Tibial artery (tissue), 4 donors: ENCODE measurements at places on chromosomes 4 and X.

DNA sequence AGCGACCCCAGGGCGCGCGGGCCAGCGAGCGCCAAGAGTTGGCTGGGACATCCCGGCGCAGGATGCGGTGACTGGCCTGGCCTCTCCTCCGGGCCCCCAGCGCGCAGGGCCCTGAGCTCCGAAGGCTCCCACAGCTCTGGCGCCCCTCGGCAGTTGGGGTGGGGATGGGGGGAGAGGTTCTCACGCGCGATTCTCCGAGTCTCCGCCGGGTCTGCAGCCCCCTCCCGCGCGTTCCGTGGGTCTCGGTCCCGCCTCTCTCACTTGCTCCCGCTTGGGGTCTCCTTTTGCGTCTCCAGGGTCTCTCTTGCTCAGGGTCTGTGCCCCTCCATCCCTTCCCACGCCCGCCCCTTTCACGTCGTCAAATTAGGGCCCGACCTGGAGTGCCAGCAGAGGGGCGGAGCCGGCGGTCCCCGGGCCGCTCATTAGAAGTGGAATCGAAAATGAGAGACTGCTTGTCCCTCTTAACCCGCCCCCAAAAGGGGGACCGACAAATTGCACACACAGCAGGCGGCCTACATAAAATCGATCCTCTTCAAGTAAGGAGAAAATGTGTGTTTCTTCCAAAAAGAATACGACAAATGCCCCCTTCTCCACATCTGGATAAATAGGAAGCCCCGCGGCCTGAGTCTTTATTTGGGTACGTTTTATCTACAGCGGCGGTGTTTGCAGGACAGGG, 877 bp upstream of the NKX1-1 start:
- DNase-seq = no peak

GRCh38 chr4:3412257-3413020, 29.3 kb upstream of the HGFAC start:
- no peak for DNase-seq

GRCh38 chrX:22660756-22661155, 339.0 kb upstream of the DDX53 start:
- no peak for DNase-seq

- DNase-seq = no peak
Measured at GRCh38 chrX:78322863-78323262, 4.5 kb downstream of the CYSLTR1 start.

GRCh38 chr4:160386846-160387245, 1284.0 kb downstream of the RAPGEF2 start:
- no peak for DNase-seq

DNA sequence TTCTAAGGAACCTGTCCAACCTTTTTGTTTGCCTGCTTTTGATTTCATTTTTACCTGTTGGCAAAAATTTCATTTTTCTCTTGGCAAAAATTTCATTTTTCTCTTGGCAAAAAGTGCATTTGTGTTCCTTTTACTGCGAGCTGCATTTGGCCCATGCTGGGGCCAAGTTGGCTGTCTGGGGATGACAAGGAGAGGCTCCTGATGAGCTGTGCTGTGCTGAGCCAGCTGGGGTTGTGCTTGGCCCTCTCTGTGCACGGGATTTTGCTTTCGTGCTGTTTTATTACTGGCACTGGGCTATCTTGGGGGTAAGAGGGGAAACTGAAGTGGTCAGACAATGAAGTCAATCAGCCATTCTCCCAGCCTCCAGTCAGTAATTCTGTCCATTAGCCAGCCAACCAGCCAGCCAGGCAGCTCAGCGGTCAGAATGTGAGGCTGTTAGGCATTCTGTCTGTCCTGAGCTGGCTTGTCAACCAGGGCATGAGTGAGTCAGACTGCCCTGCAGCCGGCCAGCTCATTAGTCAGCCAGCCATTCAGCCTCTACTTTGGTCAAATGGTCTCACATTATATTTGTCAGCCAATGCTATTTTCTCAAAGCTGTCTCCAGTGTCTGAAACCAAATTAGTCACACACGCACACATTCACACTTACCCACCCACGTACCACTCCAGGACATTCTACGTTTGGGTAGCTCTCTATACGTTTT, 56.9 kb upstream of the PRPS1 start:
- DNase-seq = no peak

DNA sequence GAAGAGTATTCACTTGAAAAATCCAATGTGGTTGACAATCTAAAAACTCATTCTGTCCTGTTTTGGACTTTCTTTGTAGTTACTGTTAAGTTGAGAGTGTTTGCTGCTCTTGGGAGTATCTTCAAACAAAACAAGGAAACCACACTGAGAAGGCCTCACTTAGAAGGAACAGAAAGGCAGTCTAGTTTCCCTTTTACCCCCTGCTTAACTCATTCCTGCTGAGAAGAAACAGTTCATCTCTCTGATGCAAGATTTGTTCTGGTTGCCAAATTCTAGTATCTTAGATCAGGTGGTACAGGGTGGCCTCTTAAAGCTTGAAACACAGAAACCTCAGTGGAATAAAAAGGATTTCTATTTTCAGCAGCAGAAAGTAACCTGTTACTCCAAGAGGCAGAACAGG, 41.4 kb downstream of the GUCY2F start:
- DNase-seq = no peak

GRCh38 chrX:23901060-23901459, 6.7 kb downstream of the APOO start:
- DNase-seq = no peak

DNA sequence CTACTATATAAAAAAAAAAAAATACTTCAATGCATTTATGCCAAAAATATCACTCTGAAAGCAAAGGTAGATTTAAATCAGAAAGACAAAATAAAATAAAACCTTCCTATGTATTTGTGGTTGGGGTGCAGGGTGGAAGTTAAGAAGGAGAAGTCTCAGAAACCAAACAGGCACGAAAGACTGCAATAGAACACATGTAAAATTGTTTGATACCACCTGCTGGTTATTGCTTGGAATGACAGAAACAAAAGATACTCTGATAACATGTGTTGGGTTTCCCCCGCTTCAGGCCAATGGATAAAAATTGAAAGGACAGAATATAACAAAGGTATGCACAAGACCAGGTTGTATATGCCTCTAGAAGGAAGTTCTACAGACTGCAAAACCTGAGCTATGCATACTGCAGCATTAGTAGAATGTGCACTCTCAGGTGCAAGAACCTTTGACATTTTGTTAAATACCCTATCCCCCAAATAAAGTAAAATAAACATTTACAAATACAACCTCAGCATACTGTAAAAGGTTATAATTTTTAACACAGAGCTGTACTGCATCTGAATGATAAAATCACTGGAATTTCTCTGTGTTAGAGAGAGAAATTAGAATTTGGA, 118.8 kb downstream of the GABRA2 start:
- no peak for DNase-seq

DNA sequence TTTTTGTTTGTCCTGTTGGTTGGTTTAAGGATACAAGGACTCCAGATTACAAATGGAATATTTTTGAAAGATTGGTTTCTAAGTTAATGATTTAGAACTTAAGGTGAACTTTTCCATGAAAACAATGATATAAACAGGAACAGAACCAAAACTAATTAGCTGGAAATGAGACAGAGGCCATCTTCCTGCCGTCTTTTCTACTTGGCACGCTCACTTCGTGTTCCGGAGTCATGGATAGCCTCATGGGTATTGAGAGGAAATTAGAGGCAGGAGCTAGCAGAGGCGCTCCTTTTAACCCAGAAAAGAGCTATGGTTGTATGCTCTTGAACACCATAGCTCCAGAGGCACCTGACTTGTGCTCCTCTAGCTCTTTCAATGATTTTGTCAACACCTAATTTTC, 2.4 kb downstream of the FAM241A start:
- DNase-seq = no peak

- DNase-seq = no peak
Measured at GRCh38 chr4:151417164-151417571, 8.2 kb downstream of the FHIP1A start.

DNA sequence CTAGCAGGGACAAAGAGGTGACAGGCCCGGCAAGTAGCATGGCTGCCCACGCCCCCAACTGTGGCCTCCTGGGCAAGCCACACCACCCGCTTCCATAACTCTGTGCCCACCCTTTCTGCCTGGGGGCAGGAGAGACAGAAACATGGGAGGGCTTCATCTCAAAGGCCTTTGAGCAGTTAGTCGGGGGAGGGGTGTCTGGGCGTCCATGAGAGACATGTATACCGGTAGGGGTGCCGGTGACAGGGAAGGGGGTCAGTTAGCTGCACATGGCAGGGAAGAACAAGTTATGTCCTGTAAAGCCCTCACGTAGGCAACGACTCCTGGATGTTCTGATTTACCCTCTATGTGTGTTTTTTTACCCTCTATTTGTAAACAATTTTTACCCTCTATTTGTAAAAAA, 9.3 kb downstream of the PDZD4 start:
- DNase-seq = no peak

DNA sequence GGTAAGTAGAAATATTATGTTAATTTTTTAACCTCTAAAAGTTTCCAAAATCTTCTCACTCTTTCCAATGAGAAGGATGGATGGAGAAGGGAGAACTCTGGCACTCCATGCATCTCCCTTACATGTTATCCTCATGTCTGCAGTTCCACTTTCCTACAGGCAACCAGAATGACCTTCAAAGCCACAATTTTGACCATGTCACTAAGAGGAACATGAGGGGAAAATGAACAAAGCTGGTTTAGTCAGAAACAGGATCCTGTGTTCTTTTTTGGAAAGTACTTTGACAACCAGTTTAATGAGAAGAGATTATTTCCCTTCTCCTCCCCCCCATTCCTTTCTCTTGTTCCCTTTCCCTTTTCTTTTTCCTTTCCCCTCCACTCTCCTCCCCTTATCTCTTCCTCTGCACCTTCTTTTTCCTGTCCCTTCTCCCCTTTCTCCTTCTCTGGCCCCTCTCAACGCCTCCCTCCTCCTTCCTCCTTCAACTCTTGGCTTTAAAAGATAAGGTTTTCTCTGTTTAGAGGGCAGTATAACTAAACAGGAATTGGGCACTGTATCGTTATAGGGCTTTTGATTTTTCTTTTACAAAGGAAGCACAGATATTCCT, 42.5 kb downstream of the DTHD1 start:
- no peak for DNase-seq

GRCh38 chrX:14506866-14507265, 22.5 kb upstream of the GLRA2 start:
- no peak for DNase-seq

DNA sequence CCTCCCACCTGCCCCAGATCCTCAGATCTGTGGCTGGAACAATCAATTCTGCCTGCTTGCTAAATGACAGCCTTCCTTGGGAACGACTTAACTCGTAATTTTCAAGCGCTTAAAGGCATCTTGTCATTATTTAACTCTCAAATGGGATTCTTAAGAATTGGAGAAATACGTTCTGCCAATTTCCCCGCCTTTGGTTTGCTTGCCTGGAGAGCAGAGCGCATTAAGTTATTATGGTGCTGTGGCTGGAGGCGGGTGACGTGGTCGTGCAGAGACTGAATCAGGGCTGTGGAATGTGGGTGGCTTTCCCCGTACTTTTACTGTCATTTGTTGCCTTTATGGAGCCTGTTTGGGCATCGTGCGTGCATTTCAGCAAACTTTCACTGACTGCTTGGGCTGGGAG, 78.9 kb upstream of the PSAPL1 start:
- no peak for DNase-seq

DNA sequence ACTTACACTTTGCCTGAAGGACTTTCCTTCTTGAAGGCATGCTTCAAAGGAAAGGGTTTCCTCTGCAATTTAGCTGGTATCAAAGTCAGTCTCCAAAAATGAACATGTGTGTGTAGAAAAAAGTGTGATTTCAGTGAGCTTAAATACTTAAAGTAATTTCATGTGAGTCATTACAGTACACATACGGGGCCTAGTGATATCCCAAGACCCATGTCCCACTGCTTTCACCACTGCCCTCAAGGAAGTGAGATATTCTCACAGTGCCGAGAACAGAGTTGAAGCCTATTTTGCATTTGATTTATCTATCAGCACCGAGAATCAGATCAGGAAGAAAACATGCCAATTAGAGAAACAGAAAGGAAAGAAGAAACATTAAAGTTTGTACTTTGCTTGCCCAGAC, 61.0 kb downstream of the CHST7 start:
- no peak for DNase-seq

- DNase-seq = no peak
Measured at GRCh38 chrX:139293991-139294390, 236.5 kb upstream of the F9 start.

- DNase-seq = no peak
Measured at GRCh38 chr4:40559585-40560465, 69.8 kb downstream of the RBM47 start.

DNA sequence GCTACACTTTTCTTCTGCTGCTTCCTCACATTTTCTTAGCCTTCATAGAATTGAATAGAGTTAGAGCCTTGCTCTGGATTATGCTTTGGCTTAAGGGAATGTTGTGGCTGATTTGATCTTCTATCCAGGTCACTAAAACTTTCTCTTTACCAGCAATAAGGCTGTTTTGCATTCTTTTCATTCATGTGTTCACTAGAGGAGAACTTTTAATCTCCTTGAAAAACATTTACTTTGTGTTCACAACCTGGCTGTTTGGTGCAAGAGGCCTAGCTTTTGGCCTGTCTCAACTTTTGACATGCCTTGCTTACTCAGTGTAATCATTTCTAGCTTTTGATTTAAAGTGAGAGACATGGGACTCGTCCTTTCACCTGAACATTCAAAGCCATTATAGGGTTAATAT, 87.7 kb upstream of the RAB40AL start:
- DNase-seq = no peak

GRCh38 chrX:124333862-124334261, 1.4 kb downstream of the TEX13D start:
- DNase-seq = no peak

- DNase-seq = no peak
Measured at GRCh38 chr4:80927420-80927819, 103.1 kb upstream of the BMP3 start.

GRCh38 chr4:128707864-128708263, 101.6 kb upstream of the JADE1 start:
- DNase-seq = no peak

DNA sequence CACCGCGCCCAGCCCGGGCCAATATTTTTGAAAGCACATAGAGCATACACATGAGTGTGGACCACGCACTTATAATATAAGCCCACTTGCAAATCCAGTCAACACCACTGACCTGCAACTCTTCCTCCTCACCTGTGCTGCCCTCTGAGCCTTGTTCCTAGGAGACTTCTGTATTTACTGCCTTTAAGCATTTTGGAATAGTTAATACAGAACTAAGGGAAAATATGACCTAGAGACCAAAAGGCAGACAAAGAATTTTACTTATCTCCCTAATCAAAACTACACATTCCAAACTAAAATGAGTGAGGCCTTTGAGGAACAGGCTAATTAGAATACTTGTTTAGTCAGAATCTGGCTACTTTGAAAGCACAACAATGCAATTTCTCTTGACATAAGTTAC, 89.1 kb downstream of the RELL1 start:
- no peak for DNase-seq

- DNase-seq = no peak
Measured at GRCh38 chrX:115173181-115173580, 16.0 kb upstream of the RBMXL3 start.

GRCh38 chr4:37561803-37562207, 124.4 kb downstream of the RELL1 start:
- DNase-seq = no peak
